ENCODE measurements at places on chromosomes 1 and 21. TPM values are rescaled to one million over a fixed set of nuclear protein-coding genes. Genes with fewer than 3 reads are reported as not detected.

The PPIAL4G gene
- not detected for total RNA-seq

The SELP gene
- 7.2 TPM for total RNA-seq

DNA sequence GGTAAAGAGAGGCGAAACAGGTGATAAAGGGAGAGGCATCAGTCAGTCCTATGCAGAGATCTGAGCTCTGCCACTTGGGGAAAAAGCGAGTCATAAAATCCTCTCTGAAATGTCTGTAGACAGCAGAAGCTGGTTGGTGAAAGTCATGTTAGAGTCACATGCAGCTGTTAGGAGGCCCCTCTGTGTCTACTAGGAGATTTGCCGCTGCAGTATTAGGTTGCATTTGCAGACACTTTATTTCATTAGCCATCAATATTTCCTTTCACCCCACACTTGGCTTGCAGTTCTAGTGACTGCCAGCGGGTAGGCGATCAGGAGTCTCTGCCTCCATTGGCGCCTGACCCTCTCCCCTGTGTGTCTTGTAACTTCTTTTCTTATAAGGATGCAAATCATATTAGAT, 16.2 kb downstream of the ATP1A4 start:
- DNase-seq = peak; percentile 79

- peak; percentile 56 for DNase-seq
These were observed 48.4 kb downstream of the COLGALT2 start for GRCh38 chr1:183989078-183989577.

DNA sequence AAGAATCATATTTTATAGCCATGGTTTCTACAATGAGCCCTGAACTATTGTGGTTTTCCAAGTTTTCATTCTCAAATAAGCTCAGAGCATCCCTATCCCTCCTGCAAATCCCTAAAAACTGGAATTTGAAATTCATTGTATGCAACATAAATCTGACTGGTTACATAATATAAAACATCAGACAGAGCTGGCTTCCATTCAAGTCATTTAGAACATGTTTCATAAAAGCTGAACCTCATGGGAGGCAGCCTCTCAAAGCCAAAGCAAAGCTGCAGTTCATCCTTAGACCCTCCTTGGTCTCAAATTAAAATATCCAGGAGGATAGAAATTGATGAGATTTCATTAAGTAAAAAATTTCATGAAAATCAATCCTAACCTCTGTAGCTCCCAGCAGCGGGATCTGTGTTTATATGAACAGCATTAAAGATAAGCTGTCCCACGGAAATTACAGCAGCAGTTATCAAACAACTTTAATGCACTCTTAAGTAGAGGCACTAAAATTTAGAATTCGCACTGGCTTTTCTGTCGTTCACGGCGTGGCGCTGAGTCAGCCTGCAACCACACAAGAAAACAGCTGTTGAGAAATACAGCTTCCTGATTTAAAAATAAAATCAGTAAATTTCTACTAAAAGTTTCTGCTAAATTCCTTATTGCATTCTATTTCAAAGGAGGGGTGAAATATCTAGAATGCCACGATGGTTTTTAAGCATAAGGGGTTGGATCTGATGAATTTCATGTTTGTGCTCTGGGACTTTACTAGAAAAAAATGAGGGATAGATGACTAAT, 99.9 kb upstream of the TIAM1 start:
- peak; percentile 30 for DNase-seq

The SLC39A1 gene
- total RNA-seq = 59.3 TPM

The OR10J1 gene
- not detected for total RNA-seq

The GJC2 gene
- 5.5 TPM for total RNA-seq

- no peak for DNase-seq
These were observed 106.5 kb downstream of the UCHL5 start for GRCh38 chr1:192952646-192953045.

DNA sequence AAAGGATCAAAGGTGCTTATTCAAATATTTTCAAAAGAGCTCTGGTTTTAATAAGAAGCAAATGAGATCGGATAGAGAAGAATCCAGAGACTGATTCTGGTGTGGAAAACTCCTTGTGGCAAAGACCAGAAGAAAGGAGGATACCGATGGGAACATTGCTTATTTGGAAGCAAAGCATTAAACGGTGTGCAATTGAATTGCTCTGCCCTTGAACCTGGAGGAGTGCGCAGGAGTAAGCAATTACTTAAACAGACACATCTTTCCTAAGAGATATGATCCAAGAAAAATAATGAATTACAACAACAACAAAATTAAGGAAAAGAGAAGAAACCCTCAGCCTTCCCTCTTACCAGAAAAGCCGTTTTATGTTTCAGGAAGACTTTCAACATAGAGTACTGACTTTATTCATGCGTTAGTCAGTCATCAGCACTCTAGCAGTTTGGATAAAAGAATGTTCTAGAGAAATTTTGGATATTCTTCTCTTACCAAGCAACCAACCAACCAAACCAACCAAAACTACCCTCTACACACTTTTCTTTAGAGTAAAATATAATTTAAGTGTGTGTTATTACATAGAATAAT, 191.7 kb downstream of the NTMT2 start:
- DNase-seq = peak; percentile 38

The RCSD1 gene
- total RNA-seq = 141 TPM

- DNase-seq = no peak
These were observed 372.2 kb downstream of the PTBP2 start for GRCh38 chr1:97093741-97094140.

The TIAM1 gene
- 28.0 TPM for total RNA-seq

DNA sequence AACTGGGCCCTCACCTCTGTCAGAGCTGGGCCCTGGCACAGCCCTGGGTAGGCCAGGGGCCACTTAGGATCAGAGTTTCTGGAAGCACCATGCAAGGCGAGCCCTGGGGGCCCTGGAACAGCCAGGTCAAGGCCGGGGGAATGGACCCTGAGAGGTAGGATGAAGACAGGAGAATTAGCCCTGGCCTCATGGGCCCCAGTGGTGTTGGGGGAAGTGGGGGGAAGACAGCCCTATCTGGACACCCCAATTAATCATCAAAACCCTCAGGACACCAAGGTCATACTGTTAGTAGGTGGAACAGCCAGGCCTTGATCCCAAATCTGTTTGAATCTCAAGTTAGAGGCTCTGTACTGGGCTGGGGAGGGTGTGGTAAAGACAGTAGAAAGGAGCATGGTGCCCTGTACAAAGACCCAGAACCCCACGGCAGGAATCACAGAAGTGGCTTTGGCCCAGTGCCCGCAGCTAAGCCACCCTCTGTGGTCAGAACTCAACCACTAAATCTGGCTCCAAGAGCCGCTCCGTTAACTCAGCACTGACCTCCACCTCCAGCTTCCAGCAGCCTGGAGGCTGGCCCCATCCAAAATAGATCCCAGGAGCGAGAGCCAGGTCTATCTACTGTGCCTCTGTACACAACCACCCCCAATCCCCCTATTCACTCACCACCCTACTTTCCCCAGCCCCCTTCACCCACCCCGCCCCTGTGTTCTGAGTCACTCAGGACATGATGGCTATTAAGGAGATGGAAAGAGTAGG, 14.0 kb upstream of the TRIM63 start:
- no peak for DNase-seq

- DNase-seq = peak; percentile 20
These were observed 119.7 kb downstream of the GDAP2 start for GRCh38 chr1:117809764-117810163.

The LIN9 gene
- 9.1 TPM for total RNA-seq

DNA sequence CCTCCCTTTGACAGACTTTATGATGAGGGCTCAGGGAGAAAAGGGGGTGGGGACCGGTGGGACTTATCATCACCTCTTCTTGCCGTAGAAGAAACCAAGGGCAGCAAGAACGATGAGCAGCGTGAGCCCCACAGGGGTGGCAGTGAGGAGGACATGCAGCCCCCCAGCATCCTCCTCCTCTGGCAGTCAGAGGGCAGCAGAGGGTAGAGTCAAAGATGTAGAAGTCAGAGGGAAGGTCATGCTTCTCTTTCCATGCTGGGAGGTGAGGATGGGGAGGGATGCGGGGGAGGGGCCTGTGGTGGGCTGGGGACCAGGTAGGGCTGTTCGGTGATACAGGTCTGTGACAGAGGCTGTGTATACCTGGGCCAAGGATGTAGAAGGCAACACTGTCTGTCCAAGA, 14.8 kb downstream of the INSRR start:
- no peak for DNase-seq

DNA sequence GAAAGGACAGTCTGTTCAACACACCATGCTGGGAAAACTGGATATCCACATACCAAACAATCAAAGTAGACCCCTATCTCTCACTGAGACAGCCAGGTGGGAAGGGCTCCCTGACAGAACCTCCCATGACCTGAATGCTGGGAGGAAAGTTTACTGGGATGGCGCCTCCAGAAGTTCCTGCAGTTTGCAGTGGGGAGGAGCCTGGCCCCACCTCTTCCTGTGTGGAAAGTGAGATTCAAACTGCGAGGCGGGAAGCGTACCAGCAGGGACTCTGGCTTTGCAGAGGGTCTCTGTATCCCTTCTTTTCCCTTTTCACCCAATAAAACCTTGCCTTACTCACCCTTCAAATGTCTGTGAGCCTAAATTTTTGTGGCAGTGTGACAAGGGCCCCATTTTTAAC, 190.7 kb downstream of the HHIPL2 start:
- no peak for DNase-seq

DNA sequence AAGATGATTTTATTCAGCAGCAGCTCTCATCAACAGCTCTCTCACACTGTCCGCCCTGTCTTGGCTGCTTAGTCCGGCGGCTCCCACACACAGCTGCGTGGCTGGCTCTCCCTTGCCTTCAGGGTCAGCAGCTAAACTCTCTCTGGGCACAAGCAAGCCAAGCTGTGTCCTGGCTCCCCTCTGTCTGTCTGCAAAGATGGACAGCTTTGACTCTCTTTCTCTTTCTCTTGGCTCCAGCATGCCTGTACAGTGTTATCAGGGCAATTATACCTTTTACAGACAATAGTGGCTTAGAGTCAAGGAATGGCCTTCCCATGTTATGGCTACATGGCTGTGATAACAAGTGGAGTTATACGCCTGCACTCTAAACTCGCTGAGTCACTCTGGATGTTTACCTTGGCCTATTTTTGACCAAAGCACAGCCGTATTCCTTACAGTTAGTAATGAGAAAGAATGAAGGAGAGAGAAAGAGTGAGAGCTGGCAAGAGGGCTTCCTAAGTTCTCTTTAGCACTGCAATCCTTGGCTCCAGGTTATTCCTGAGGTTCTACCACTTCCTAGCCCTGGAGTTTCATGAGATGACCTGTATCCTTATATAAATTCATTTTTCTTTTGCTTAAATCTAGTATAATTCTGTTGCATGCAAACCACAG, 59.9 kb upstream of the ZSWIM5 start:
- peak; percentile 1 for DNase-seq

The PER3 gene
- 9.5 TPM for total RNA-seq

DNA sequence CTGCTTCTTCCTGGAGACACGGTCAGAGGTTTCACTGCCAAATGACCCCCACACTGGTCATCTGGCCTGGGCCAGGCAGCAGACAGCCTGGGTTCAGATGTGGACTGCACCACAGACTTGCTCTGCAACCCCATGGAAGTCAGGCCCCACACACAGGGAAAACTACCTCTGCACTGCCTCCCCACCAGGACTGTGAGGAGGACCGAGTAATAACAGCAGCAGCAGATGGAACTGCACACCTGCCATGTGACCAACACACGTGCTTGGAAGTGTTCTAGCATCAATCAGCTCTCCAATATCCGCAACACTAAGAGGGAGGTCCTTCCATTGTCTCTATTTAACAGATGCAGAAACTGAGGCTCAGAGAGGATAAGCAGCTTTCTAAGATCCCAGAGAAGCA, 51.4 kb downstream of the SLC9A1 start:
- no peak for DNase-seq

- no peak for DNase-seq
These were observed 59.1 kb upstream of the JUN start for GRCh38 chr1:58842941-58843340.

The CCDC17 gene
- not detected for total RNA-seq

The S100A2 gene
- 46.5 TPM for total RNA-seq

GRCh38 chr1:227343727-227344551, 25.6 kb upstream of the CDC42BPA start:
- peak; percentile 11 for DNase-seq

DNA sequence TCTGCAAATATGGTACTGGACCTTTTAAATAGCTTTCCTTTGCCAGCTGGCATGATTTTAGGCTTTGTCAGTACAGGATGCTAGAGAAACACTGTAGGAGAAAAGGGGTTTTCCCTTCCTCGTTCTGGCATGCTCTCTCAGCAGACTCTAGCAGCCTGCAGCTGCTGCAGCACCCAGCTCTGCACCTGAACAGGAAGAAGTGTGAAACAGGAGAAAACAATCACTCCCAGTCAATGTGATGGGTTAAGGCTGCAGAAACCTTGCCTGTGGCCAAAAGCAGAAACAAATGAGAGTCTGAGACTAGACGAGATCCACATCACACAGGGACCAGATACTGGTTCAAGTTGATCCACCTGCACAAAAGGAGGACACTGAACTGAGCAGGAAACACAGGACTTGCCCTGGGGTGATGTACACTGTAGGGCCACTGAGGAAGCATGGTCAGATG, 21.2 kb downstream of the OVGP1 start:
- DNase-seq = peak; percentile 83

DNA sequence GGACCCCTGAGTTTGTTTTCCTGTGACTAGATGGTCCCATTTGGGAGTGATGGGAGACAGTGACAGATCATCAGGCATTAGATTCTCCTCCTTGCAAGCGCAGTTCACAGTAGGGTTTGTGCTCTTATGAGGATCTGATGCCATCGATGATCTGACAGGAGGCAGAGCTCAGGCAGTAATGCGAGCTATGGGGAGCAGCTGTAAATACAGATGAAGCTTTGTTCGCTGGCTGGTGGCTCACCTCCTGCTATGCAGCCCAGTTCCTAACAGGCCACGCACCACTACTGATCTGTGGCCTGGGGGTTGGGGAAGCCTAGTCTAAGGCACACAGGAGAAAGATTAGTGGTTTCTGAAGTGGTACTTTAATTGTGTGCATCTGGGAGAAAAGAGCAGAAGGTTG, 7.1 kb upstream of the PLPP3 start:
- no peak for DNase-seq

DNA sequence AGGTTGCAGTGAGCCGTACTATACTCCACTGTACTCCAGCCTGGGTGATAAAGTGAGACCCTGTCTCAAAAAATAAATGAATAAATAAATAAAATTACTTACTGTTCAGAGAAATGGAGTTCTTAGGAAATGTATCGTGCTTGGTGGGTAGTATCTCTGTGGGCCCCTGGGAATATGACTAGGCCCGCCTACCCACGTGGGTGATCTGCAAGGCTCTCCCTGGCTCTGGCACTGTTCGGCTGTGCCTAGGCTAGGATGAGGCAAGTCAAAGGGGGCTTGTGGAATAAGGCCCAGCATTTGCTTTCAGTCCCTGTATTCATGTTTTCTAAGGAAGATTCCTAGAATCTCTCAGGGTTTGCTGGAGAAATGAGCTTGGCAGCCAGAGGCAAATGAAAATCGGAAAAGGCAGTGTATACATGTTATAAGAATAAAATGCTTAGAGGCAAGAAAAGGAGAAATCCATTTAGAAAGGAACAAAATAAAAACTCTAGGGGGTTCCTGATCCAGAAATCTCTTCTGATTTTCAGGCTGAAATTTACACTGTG, 4.5 kb upstream of the CSRP1 start:
- DNase-seq = no peak

DNA sequence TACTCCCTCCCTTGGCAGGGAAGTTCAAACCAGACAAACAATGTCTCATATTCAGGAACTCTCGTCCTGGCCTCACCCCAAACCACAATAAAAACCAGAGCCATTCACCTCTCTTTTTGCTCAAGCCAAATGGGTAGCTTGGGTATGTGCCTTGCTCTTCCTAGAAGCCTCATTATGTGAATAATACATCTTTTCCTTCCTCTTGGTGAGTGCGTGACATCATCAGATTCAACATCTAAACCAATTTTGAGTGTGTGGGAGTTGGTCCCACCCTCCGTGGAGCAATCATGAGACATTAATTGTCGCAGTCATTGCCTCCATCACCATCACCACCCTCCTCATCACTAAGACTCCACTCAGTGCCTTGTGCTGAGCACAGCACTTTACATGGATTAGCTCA, 482.9 kb downstream of the PTPRU start:
- DNase-seq = no peak

Measured in tongue (tissue), 3 donors.